H54 (cell line): ENCODE measurements at places on chromosomes 4 and X.
A peak's percentile ranks its signal among the peaks of the same experiment; 100 is the strongest.

- no peak for DNase-seq
Observed at GRCh38 chrX:49238735-49239134, 3.5 kb downstream of the CCDC22 start.

GRCh38 chr4:55378617-55379467, 16.9 kb upstream of the TMEM165 start:
- DNase-seq = no peak

GRCh38 chr4:80713409-80713808, 317.1 kb upstream of the BMP3 start:
- DNase-seq = no peak

GRCh38 chrX:152897222-152898131, at the start of gene ZNF185:
Gene ZNF185, plus strand, starts transcription at chrX:152898067. Its CDS starts 16,423 bp downstream, at chrX:152914490.
- peak; percentile 33 for DNase-seq
